ENCODE measurements at places on chromosomes 1 and 21. TPM values are rescaled to one million over a fixed set of nuclear protein-coding genes. Genes with fewer than 3 reads are reported as not detected.

Gene PGM1
- 23.8 TPM for polyA plus RNA-seq

Gene BSND
- not detected for polyA plus RNA-seq

DNA sequence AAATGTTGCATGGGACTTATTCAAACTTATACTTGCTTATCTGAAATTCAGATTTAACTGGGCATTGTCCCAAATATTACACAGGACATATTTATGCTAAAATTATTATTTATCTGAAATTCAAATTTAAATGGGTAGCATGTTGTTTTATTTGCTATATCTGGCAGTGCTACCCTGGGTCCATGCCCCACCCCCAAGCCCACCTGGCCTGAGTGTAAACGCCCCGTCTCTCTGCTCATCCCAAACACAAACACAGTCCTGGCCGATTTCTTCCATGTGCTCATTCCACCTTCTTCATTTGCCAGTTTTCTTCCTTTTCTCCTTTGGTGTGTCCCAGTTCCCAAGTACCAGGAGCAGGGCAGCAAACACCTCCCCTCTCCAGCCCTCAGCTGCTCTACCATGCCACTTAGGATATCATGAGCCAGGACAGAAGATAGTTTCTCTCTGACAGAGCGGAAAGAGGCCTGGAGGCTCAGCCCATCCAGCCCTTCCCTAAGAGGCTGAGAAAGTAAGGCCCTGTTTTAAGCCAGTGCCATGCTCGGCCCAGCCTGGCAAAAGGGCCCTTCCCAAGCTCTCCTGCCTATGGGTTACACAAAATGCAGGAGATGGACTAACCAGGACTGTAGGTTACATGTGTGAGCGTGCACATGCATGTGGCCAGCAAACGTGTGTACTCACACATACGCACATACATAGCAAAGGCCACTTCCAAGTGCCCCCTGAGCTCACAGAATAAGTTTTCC is 69.5 kb downstream of the UBE2T start:
- DNase-seq, result no peak

Gene DNM3
- 1.9 TPM for polyA plus RNA-seq

DNA sequence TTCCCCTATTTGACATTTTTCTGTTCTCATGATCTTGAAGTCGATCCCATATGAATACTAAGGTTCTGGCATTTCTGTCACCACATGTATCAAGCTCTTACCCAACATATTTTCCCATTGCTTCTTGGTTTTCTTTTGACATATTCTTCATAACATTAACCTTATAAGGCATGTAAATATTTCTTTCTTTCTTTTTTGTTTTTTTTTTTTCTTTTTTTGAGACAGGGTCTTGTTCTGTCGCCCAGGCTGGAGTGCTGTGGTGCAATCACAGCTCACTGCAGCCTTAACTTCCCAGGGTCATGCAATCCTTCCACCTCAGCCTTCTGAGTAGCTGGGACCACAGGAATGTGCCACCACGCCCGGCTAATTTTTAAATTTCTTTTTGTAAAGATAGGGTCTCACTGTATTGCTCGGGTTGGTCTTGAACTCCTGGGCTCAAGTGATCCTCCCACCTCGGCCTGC is 33.1 kb upstream of the ERRFI1 start:
- DNase-seq, result peak; percentile 82
